Activated CD4-positive, alpha-beta T cell treated with anti-CD3 and anti-CD28 coated beads for 24 hours (primary cell): ENCODE measurements at places on chromosomes 2 and 18.

DNA sequence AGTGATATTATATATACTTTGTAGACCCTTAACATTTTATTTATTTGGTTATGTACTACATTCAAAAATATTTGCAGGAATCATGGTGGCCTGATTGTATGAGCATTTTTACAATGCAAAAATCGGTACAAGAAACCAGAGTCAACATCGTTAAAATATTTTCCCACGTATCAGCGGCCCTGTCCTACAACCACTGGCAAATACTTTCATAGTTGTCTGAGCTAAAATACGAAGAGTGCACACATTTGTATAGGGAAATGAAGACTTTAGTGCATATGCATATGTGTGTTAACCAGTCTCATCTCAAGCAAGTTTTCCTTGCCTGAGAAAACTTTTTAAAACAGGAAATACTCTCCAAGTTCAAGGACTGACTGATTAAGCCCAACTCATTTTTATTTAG lies 35.9 kb downstream of the CCDC102B start:
- no peak for DNase-seq

GRCh38 chr18:25223211-25223610 lies 128.8 kb downstream of the ZNF521 start:
- DNase-seq: no peak

GRCh38 chr2:177359836-177360595 lies 32.6 kb upstream of the AGPS start:
- no peak for DNase-seq

DNA sequence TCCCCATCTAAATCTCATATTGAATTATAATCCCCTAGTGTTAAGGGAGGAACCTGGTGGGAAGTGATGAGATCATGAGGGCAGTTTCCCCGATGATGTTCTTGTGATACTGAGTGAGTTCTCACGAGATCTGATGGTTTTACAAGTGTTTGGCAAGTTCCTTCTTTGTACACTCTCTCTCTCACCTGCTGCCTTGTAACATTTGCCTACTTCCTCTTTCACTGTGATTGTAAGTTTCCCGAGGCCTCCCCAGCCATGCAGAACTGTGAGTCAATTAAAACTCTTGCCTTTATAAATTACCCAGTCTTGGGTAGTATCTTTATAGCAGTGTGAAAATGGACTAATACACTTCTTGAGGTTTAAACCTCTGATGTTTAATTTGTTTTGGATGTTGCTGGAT lies 177.5 kb downstream of the CD8B2 start:
- DNase-seq: no peak

DNA sequence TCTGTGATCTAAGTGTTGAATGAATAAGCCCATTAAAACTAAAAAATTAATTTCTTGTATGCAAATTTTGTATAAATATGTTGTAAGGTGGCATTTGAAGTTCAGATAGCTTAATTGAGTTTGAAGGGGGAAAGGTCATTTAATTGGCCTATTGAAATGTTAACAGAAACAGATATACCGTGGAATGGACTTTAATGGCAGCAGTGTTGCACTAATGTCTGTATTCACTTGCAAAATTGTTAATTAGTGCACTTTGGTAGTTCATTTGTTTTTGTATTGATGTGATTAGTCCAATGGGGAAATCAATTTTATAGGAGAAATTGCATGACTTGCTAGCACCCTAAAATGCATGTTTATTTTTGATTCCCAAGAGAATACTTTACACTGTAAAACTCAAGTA lies 41.8 kb upstream of the OTX1 start:
- no peak for DNase-seq
